Epithelial cell of prostate (primary cell): ENCODE measurements at places on chromosomes 7 and 10.
A peak's percentile ranks its signal among the peaks of the same experiment; 100 is the strongest.

GRCh38 chr10:70691611-70692010 lies 19.3 kb downstream of the ADAMTS14 start:
- DNase-seq = no peak

DNA sequence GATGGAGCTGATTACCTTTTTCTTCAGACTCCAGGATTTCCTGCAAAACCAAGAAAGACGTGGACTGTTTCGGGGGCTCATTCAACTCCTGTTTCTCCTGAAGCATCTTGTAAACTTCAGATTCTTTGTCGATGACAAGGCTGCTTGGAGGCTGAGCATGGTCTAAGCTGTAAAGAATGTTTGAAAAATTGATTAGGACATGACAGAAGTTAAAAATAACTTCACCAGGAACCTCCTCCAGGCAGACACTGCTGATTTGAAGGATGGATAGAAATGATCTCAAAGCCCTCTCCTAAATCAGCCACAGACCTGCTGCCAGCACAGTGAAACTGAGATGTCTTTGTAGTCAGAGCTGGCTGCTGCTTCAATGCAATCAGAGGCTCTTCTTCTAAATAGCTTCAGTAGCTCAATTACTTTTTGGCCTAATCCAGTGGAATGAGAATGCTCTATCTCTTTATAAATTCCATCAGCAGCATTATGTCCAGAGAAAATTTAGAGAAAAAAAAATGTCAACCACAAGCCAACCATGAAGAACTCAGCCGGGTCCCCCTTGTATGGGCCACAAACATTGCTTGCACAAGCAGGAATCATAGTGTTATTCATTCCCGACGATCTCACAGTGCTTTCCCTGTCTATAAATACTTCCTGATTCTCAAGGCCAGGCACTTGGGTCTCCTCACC lies 43.5 kb downstream of the PDLIM1 start:
- no peak for DNase-seq

GRCh38 chr7:3897430-3898372 lies 596.6 kb downstream of the SDK1 start:
- DNase-seq = no peak

DNA sequence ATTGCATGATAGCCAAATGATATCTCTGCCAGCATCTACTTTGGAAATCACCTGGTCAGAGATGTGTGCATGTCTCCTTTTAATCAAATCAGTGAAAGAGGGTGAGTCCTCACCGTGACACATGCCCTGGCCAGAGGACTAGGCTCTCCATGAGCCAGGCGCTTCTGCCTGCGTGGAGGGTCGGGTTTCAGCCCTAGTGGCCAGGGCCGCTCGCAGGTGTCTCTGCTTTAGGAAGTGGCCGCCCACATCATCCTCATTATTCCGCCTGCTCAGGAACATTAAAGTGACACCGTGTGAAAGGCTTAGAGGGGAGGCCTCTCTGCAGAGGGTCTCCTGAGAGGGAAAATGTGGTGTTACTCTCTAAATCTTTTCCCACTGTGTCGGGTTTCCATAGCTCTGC lies 173.6 kb upstream of the PRKCQ start:
- no peak for DNase-seq

GRCh38 chr7:4256286-4256685 lies 425.8 kb upstream of the FOXK1 start:
- DNase-seq = no peak

GRCh38 chr10:120634659-120635058 lies 177.6 kb downstream of the PLPP4 start:
- no peak for DNase-seq

DNA sequence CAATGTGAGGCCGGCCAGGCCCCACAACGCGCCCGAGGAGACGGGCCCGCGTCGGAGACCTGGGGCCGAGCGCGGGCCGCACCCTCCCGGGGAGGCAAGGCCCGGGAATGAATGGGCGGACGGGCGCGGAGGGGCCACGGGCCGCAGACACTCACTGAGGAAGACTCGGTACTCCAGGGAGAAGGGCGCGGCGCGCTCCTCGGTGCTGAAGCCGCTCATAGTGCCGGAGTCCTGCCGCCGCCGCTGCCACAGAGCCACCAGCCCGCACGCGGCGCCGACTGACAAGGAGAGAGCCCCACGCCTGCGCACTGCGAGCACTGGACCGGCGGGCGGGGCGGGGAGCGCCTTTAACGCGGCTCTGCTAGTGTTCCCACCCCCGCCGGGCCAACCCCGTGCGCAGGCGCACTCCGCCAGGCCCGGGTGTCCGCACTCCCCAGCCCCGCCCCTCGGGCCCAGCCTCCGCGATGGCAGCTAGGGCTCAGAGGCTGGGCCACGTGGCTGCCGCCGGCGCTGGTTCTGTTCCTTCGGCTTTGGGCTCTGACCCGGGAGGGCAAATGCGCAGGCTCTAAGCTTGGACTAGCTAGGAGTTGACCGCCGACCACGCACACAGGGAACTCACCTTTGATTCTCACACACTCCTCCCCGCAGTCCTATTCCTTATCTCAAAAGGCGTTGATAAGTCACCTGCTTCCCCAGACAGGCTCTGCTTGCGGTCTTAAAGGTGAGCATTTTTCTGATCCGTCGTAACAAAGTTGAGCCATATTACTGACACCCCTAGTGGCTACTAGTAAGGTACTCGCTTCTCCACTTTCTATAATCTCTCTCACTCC lies at the start of gene PPA1:
Gene PPA1 (minus strand): TSS at position 321 of the 830 bp plus-strand sequence. CDS start 102 bp downstream, at position 219.
- peak; percentile 72 for DNase-seq

GRCh38 chr10:132876131-132876860 lies 66.1 kb downstream of the CFAP46 start:
- DNase-seq = no peak

- no peak for DNase-seq
Measured at GRCh38 chr7:42924223-42924838, 7.6 kb downstream of the PSMA2 start.

DNA sequence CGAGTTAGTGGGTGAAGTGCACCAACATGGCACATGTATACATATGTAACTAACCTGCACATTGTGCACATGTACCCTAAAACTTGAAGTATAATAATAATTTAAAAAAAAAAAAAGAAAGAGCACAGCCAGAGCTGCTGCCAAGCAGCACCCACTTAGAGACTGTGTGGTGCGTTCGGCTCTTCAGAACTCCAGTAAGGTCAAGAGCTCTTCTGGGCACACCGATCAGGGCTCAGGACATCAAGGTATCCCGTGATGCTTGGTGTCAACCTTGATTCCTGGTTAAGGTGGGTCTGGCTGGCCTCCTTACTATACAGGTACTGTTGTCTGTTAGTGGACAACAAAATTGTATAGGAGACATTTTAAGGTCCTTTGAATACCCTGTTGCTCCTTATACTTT lies 385.7 kb upstream of the AKR1E2 start:
- DNase-seq = no peak

GRCh38 chr10:90988802-90989201 lies 67.9 kb upstream of the ANKRD1 start:
- DNase-seq = no peak

DNA sequence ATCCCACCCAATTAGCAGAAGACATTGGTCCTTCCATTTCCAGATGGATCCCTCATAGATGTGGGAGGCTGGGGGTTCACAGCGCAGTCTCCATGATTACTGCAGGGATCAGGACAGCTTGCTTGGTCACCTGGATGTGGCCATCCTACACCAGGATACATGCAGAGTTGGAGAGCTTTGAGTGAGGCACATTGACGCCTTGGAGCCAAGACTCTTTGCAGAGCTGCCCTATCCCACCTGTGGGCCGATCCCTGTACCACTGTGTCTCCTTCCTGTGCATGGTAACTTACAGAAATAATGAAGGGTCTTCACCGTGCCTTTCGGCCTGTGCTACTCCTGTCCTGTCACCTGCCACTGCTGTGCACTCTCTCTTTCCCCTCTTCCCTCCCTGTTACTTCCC lies 444.8 kb downstream of the GLRX3 start:
- no peak for DNase-seq

DNA sequence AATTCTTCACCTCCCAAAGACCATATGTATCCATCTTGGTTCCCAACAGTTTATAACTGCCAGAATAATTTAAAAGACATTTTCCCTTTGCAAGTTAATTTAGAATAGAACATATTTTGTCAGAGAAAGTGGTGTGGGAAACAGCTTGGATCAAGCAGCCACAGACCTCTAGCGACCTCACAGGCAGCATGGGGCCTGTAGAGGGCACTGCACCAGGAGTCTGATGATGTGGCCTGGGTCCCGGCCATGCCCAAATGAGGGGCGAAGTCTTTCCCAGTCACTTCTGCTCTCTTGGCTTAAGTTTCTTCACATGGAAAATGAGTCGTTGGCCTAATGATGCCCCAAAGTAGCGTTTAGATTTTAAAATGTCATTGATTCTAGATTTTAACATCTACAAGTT lies 243.2 kb downstream of the SDK1 start:
- no peak for DNase-seq

DNA sequence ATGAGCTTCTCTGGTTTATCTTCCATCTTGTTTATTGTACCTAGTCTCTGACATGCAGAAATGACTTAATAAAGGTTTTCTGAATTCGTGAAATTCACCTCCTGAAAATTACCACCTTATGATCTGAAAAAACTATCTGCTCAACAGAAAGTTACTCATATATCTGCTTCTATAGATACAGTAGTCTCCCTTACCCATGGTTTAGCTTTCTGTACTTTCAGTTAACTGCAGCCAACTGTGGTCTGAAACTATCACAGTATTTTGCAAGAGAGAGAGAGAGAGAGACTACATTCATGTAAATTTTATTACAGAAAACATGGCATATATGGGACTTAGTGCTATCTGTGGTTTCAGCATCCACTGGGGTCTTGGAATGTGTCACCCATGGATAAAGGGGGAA lies 909.0 kb upstream of the C7orf33 start:
- no peak for DNase-seq
